ENCODE measurements at places on chromosomes 3 and 15.
A peak's percentile ranks its signal among the peaks of the same experiment; 100 is the strongest.

DNA sequence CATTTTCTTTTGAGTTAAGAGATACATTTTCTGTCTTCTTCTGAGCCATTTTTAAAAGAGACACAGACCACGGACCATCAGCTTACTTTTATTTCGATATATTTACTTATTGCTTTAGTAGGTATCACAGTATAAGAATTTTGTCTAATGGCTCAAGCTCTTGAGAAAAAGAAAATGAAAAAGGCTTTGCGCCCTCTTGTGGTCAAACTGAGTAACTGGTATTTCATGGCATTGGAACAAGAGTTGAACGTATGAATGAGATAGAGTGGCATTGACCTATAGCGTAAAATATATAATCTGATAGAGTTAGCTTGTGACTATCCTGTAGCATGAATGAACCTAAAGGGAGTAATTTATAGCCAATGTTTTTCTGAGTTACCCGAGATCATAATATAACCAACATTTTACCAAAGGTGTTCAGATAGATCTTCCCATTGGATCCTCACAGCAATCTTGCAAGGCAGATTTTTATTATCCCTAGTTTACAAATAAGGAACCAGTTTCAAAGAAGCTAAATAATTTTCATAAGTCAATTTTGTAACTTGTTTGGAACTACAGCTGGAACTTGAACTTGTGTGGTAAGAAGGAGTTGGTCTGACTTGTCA lies 154.6 kb downstream of the POLR2M start:
- peak; percentile 54 for DNase-seq

DNA sequence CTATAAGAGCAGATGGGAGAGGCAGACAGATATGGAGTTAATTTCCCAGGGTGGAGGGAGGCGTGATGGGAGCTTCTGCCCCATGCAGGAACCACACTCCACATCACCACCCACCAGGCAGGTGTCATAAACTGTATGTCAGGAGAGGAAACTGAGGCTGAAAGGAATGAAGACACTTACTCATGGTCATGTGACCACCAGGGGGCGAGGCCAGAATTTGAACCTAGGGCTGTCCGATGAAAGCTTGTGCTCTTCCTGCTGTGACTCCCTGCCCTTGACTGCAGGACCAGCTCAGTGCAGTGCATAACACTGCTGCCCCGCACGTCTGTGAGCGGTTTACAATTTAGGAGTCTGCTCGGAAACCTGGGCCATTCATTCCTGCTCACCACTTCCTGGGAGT lies 28.8 kb downstream of the NUP210 start:
- no peak for DNase-seq

- no peak for DNase-seq
These were observed 8.2 kb upstream of the MYRIP start for GRCh38 chr3:39801216-39801615.

DNA sequence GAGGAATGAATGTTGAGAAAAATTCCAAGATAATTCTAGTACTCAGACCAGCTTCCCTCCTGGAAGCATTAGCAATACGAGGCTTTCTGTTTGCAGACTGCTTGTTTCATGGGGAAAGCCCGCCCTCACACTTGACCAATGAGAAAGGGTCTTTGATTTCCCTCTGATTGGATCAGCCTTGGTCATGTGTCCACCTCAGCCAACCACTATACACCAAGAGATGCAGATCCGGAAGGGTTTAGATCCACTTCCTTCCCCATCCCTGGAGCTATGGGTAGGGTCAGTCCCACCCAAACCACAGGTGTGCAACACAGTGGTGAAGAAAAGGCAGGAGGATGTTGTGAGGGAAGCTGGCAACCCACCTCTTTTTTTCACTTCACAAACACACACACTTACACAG lies 154.7 kb downstream of the SV2B start:
- no peak for DNase-seq

DNA sequence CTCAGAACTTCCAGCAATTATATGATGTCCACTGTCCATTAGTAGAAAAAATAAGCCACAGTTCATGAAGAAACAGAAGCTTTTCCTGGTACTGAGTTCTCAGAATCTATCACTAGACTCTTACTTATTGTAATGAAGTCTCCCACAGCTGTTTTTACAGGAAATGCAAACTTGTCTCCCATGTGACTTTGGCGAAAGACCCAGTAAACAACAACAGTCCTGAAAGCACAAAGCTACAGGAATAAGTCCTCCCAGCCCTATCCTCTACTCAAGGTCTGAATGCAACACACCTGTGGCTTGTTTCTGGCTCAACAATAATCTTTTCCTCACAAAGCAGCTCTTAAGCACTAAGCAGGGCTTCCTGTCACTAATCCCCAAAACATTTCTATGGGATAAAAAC lies 55.9 kb downstream of the EOMES start:
- DNase-seq: no peak

GRCh38 chr3:150543128-150543527 lies 3.2 kb downstream of the SERP1 start:
- no peak for DNase-seq

- no peak for DNase-seq
These were observed 226.5 kb downstream of the XXYLT1 start for GRCh38 chr3:195044411-195044810.

- no peak for DNase-seq
These were observed 31.2 kb downstream of the SEC61A1 start for GRCh38 chr3:128083396-128083795.

DNA sequence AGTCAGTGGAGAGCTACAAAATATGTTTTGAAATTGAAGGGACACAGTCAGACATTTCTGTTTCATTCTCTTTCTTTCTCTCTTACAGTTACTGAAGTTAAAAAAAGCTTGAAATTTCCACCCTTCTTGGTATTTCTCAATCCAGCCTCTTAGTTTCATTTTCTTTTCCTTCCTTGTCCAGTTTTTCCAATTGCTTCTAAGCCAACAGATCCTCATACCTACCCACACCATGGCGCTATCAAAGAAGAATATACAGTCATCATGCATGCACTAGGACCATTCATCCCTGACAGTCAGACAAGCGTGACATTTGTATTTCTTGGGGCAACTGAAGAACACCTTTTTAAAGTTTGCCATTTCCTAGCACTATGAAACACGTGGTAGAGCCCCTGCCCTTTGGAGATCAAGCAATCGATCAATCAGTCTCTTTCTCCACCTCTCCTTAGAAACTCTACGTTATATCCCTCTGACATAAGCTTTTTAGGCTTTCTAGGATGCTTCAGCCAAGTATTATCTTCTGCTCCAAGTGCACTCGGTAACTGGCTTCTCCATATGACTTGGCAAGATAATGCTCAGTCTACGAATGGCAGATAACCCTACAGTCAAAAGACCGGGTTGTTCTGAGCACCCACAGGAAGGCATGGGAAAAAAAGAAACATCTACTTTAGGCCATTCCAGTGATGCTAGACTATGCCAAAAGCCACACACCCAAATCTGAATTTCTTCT lies 65.4 kb downstream of the FBN1 start:
- no peak for DNase-seq

GRCh38 chr3:148931574-148931973 lies 59.8 kb upstream of the GYG1 start:
- no peak for DNase-seq

- no peak for DNase-seq
These were observed 3.9 kb upstream of the PLCH1 start for GRCh38 chr3:155748611-155749365.

DNA sequence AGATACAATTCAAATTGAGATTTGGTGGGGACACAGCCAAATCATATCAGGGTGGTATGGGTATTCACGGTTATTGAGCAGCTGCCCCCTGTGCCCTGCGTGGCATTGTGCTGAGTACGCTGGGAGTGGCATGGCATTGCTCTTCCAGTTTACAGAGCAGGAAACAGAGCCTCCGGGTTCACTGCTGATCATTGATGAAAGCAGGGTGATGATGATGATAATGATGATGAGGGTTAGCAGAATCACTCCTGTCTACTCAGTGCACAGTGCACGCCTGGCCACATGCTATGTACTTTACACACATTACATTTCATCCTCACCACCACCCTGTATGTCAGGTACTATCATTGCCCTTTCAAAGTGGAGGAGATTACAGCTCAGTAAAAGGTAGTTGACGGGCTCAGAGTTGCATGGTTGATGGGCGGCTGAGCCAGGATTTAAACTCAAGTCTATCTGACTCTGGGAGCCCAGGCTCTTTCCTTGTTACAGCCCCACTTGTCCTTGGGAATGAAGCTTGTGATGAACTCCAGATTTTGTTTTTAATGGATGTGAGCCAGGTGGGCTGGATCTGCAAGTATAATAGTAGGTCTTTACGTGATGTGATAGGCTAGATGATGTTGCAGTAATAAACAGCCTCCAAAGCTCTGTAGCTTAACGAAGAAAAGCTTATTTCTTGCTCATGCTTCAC lies 87.6 kb upstream of the MYZAP start:
- no peak for DNase-seq

DNA sequence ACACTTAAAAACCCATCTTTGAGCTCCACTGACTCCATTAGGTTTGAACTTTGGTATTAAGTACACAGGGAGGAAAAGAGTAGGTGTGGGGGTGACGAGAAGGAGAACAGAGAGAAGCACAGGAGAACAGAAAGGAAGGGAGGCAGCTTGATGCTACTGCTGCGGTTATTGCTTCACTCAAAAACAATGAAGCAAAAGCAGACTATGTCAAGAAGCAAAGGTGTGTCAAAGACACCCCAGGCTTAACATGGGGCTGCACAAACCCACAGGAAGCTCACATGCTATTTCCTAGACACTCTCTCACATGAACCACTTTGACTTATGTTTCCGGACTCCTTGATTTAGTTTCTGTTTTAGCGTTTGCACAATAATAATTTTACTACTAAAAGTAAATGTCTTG lies 961.0 kb upstream of the CFAP20DC start:
- no peak for DNase-seq

DNA sequence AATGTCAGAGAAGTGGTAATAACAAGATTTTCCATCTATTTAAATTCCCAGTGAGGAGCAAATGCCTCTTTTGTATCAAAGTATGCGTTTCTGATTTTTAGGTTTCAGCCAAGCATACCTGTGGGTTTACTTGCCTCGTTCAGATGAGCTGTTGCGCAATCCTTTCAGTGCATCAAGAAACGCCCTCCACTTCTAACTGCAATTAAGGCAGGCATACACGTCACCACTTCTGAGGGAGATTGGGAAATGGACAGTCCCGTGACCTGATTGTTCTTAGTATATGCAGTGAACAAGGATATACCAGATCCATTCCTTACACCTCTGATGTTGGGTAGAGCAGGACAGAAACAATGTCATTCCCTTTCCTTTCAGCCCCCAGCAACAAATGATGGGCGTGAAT lies 219.0 kb downstream of the ITPR1 start:
- no peak for DNase-seq

DNA sequence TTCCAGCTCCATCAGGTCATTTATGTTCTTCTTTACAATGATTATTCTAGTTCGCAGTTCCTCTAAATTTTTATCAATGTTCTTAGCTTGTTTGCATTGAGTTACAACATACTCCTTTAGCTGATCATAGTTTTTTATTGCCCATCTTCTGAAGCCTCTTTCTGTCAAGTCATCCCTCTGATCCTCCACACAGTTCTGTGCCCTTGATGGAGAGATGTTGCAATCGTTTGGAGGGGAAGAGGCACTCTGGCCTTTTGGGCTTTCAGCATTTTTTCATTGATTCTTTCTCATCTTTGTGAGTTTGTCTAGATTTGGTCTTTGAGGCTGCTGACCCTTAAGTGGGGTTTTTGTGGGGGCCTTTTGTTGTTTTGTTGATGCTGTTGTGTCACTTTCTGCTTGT lies 234.6 kb upstream of the CBLB start:
- no peak for DNase-seq

DNA sequence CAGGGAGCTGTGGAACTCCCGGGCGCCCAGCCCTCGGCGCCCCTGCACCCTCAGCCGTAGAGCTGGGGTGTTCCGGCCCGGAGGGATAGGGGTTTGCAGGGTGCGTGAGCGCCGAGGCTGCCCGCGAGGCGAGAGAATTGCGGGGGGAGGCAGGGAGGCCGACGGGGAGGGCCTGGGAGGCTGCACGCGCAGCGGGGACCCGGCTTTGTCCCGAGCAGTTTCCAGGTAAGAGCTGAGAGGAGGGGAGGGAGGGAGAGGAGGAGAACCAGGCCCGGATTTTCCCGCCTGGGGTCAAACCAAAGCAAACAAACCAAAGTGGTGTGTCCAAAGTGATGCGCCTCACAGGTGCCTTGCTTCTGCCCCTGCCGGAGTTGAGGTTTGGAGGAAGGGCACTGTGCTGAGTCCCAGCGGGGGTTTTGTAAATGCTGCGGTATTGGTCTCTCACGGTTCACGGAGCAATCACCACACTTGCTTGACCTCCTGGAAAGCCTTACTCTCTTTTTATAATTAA lies 146.4 kb downstream of the TJP1 start:
- no peak for DNase-seq

- DNase-seq: no peak
These were observed 23.6 kb downstream of the KCNMB3 start for GRCh38 chr3:179227349-179227748.

DNA sequence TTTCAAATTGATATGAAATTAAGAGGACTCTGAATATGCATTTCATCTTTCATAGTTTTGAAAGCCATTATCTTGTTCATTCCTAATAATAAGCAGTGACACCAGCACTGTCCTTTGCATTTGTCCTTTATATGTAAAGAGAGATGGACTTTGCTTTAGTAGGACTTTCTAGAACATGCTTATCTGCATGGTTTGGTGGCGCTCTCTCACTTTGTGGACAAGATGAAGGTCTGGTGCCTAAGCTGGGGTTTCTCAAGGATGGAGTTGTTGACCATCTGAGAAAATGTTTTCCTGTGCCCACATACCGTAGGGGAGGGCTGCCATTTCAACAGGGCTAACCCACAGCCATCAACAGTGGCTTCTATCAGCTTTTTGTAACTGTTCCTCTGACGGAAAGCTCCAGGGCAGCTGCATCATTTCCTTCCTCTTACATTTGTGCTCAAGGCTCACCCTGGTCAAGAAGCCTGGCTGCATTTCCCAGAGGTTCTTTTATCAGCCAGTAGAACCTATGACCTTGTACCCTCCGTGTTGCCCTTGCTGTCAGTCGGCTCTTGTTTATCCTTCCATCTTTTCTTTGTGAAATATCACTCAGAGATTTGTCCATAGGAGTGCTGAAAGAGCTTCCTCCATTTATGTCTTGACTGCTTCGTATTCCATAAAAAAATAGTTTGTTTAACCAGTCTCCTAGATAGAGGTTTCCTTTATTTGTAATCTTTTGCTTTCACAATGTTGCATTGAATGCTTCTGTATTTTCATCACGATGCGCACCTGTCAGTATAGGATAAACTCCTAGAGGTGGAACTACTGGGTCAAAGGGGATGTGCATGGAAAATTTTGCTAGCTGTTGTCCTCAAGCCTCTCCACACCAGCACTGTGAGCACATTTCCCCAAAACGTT lies 44.6 kb downstream of the ABHD2 start:
- DNase-seq: no peak

GRCh38 chr15:89870006-89870405 lies 23.8 kb downstream of the AP3S2 start:
- DNase-seq: no peak

DNA sequence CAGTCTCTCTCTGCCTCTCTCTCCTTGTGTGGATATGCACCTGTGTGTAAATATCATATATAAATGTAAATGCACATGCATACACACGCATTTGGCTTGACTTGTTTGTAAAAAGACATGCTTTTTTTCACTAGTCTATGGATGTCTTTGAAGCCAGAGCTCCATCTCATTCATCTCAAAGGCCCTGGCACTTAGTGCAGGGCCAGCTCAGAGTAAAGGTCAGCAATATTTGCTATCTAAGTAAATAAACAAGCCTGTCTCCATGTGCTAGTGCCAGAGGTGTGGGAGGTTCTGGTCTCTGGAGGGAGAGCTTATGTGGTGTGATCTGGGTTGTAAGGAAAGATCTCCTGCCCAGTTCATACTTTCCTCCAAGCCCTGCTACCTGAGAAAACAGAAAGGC lies 5.6 kb downstream of the CLSTN2 start:
- DNase-seq: no peak

- peak; percentile 21 for DNase-seq
These were observed 4.0 kb downstream of the C3orf52 start for GRCh38 chr3:112089956-112090886.

Data from NCI-H2081 (cell line).